ENCODE measurements at places on chromosomes 7 and 10.

DNA sequence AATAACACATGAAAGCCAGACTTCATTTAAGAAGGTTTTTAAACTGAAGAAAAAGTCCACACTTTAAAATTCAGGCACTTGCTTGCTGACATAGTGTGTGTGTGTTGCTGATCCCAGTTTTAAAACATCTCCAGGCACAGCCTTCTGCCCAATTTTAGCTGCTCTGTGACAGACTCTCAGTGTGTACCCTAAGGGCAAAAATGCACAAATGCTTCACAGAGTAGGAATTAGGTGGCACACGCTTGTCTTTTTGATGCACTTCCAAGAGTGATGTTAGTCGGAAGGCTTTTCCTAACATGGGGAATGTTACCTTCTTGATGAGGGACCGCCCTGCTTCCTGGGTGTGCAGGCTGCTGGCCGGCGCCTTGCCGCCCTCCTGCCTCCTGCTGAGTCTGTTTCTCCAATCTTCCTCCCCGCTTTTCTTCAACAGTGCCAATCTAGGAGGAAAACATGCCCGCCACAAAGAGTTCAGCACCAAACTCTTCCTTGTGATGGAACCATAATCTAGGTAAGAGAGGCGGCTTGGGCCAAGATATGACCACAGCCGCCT, 122.3 kb downstream of the SVIL start:
- no peak for DNase-seq

DNA sequence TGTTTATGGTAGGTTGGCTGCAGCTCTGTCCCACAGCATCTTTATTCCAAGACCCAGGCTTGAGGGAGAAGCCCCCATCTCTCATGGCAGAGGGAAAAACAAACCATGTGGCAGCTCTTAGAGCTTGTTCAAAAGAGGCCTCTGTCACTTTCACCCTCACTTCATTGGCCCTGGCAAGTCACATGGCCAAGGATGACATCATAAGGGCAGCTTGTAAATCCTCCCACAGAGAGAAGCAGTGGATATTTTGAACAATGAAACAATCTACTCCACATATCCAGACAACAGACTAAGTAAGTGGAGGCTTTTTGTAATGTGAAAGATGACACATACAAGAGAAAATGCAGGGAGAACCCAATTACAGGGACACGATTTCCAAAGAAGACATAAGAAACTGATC, 108.1 kb downstream of the GRID1 start:
- DNase-seq: no peak

DNA sequence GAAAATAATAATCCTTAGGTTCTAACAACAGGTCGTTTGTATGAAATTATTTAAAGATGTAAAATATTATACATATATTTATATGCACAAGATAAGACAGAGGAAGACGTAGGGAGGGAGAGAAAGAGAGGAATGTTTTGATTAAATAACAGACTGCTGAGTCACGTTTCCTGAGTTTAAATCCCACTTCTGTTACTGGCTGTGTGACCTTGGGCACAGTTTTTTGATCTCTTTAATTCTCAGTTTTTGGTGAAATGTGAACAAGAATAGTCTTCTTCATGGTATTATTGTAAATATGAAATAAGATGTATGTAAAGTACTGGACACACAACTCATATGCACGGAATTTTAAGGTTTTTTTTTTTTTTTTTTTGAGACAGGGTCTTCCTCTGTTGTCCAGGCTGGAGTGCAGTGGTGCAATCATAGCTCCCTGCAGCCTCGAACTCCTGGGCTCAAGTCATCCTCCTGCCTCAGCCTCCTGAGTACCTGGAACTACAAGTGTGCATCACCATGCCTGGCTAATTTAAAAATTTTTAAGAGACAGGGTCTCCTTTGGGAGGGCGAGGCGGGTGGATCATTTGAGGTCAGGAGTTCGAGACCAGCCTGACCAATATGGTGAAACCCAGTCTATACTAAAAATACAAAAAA, 42.6 kb downstream of the BAMBI start:
- no peak for DNase-seq

DNA sequence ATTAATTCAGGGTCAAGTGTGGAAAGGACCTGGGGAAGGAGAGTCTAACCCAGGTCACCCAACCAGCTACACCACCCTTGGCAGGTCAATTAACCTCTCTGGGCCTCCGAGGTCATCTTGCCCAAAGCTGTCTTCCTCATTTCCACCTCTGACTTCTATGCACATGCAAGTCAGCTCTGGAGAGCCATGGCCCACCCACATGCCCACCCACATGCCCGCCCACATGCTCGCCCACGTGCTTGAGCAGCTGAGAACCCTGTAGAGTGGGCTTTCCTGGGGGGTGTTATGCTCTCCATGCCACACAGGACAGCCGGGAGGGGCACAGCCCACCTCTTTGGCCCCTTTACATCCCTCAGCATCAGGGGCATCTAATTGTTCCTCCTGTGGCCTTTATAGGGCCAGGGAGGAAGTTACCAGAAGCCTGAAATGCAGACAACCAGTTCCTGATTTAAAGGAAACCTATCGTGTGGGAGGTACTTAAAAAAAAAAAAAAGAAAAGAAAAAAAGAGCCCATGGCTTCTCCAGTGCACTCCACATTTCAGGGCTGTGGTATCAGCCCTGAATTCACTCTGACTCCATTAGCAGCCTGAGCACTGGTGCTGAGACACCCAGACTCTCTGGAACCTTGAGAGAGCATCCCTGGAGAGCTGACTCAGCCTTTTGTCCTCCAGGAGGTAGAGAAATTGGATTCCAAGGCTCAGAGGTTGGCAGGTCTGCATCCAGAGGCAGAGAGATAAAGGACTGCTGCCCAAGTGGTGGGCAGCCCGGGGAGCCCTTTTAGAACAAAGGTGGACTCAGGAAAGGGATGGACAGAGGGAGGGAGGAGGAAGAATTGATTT, 176.2 kb upstream of the ZMIZ1 start:
- DNase-seq: peak; percentile 57

DNA sequence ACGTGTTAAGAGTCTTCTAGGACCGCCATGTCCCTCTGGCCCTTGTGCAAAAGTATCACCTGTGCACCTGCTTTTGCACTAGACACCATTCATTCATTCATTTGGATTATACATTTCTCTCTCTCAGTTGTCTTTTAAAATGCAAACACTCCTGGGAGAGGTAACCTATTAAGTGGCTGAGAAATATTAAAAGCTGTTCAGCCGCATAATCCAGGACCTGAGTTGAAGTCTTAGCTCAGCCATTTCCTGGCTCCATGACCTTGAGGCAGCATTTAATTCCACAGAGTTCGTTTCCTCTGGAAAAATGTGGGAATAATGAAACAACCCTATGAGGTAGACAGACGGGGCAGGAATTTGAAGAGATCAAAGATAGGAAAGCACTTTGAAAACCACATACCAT, 251.6 kb downstream of the RPS24 start:
- no peak for DNase-seq

- DNase-seq: no peak
Measured at GRCh38 chr7:132500727-132501440, 75.4 kb downstream of the PLXNA4 start.

- no peak for DNase-seq
Measured at GRCh38 chr7:33724201-33724600, 181.1 kb upstream of the BMPER start.

DNA sequence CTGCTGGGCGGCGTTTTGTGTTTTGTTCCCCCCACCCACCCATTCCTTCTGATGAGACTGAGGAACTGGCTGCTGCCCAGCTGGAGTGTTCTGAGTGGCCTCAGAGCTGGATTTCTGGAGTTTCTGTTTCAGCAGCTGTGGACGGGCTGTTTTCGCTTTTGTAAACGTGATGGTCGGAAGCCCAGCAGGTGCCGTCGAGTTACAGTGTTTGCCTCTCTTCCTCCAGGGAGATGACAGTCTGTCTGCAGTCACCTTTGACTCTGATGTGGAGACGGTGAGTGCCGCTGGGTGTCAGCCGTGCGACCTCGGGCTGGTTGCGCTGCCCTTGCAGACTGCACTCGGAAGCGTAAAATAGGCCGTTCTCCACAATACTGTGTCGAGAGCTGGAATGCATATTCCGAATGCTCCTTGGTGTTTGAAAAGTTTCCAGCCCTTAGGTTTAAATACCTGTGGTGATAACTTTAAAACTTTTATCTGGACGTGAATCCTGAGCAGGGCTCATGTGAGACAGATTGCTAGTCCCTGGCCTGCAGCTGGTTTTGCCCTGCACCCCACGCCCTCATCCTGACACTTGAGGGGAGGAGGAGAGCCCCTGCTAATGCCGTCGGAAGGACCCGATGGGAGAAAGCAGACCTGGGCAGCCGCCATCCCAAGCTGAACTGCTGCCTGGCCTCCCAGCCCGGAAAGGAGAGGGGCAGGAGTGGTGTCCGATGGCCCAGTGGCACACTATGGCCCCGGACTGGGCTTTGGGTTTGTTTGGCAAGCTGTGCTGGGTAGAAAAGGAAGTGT, 8.3 kb downstream of the IQCE start:
- DNase-seq: no peak

- DNase-seq: no peak
Measured at GRCh38 chr7:21076574-21076973, 289.9 kb upstream of the SP8 start.

- no peak for DNase-seq
Measured at GRCh38 chr10:64535131-64535867, 1014.1 kb downstream of the REEP3 start.

DNA sequence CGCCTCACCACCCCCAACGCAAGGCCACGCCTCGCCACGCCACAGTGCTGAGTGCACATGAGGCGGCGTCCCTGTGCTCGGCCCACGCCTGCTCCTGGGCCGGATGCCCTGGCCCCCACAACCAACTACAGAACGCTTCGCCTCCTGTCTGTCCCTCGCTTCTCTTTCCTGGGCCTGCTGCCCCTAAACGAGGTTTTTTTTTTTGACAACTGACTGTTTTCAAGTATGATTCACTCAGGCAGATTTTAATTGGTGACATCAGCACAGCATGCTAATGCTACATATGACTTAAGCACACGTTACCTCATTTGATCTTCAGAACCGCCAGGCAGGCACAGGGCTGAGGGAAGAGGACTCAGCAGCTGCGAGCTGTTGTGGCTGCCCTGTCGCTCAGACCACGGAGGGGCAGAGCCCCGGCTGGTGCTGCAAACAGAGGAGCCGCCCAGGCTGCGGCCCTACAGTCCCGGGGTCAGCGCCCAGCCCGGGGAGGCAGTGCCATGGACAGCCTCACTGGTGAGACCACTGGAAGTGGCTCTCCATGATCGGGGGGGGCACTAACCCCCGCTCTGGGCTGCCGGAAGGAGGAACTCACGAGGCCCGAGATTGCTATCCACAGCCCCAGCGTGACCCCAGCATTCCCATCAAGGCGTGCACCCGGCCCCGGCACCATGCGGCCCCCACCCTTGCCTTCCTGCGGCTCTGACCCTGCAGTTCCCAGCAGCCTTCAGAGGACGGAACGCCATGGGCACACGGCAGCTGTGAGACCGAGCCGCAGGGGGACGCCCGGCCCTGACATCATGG, 212.8 kb downstream of the MAD1L1 start:
- DNase-seq: peak; percentile 90

GRCh38 chr7:33905389-33906032, at the start of gene BMPER:
TSS of gene BMPER (plus strand) at chr7:33905539. CDS start at chr7:33905614, 75 bp downstream.
- DNase-seq: no peak

DNA sequence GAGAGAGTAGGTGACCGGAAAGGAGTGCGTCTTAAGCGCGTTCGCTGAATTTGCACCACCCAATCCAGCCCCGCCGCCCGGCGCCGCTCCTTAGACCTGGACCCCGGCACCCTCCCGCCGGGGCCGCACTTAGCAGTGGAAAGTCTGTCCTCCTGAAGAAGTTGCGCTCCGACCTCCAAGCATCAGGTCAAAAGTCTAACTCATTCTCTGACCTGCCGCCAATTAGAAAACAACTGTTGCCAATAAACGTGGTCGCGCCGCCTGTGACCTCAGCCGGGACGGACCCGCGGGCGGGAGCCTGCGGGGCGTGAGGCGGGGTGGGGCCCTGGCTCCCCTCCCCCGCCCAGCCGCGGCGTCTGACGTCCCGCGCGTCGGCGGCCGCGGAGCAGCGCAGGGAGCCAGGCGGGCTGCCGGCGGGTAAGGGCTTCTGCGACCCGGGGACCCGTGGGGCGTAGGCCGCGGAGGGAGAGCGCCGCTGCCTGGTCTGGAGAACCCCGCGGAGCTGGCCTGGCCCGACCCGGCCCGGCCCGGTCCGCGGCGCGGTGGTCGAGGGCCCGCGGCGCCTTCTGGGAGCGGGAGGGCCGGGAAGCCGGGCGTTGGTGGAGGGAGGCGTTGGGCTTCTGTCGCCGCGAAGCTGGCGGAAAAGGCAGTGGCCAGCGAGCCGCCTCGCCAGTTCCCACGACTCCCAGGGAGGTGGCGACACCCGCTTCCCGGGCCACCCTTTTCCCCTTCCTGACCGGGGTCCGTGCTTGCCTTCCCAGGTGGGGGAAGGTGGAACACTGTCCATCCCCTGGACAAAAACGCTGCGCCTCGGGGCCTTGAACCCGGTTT, at the start of gene BCAP29:
BCAP29 (plus strand) TSS at position 362 of the 831 bp plus-strand sequence. CDS start 527 bp downstream, outside the sequence.
- peak; percentile 81 for DNase-seq

- DNase-seq: no peak
Measured at GRCh38 chr7:44937426-44937825, 41.4 kb downstream of the MYO1G start.

GRCh38 chr7:23315366-23315765, 16.2 kb downstream of the MALSU1 start:
- no peak for DNase-seq

DNA sequence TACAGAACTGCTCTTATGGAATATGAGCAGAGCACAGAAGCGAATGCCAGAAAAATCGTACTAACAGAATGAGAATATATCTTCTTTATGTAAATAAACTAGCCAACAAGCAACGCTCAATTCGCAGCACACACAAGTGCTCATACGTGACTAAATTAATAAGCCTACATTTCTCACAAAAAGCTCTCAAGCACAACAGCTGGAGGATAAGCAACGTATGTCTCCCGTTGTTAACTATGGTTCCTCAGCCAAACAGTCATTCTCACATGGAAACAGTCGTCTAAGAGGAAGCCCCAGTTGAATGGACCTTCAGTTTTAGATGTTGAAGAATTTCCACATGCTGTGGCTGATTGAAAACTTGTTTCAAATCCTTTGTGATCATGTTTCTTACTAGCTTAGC, 110.4 kb downstream of the PKD1L1 start:
- DNase-seq: no peak

GRCh38 chr7:138962561-138963270, 18.5 kb downstream of the KIAA1549 start:
- peak; percentile 85 for DNase-seq

- DNase-seq: no peak
Measured at GRCh38 chr10:129715805-129716204, 248.3 kb downstream of the EBF3 start.

GRCh38 chr10:109374215-109374614, 549.1 kb downstream of the XPNPEP1 start:
- no peak for DNase-seq
